ENCODE measurements at places on chromosomes 7 and 10.

- no peak for DNase-seq
These were observed 47.5 kb downstream of the WIPF3 start for GRCh38 chr7:29853789-29854188.

DNA sequence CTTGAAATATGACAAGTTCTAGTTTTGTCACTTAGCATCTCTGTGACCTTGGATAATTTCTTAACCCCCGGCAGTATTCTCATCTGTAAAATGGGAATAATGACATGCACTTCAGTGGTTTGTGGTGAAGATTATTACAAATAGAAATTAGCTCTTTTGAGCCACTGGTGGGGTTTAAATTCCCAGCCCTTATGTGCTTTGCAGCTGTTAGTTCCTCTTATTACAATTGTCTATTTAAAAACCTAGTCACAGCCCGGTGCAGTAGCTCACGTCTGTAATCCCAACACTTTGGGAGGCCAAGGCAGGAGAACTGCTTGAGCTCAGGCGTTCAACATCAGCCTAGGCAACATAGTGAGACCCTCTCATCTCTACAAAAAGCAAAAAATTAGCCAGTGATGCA lies 30.1 kb downstream of the CAV1 start:
- DNase-seq: no peak

- DNase-seq: no peak
These were observed 85.9 kb downstream of the LSMEM1 start for GRCh38 chr7:112566442-112567324.

DNA sequence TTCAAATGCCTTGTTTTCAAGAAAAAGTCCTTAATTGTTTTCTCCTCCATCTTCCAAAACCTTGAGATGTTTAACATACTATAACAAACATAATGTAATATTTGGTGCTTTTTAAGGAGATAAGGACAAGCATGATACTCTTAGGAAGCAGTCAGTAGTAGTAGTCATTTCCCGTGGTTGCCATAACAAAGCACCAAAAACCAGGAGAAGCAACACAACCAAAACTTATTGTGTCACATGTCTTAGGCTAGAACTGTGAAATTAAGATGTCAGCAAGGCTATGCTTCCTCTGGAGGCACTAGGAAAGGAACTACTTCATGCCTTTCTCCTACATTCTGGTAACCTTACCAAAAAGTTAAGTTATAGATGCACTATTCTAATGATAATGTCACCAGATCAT lies 106.8 kb downstream of the MBL2 start:
- DNase-seq: no peak

GRCh38 chr7:47509571-47509970 lies 72.3 kb downstream of the TNS3 start:
- no peak for DNase-seq

- no peak for DNase-seq
These were observed 1.1 kb upstream of the HOXA13 start for GRCh38 chr7:27200761-27201579.

DNA sequence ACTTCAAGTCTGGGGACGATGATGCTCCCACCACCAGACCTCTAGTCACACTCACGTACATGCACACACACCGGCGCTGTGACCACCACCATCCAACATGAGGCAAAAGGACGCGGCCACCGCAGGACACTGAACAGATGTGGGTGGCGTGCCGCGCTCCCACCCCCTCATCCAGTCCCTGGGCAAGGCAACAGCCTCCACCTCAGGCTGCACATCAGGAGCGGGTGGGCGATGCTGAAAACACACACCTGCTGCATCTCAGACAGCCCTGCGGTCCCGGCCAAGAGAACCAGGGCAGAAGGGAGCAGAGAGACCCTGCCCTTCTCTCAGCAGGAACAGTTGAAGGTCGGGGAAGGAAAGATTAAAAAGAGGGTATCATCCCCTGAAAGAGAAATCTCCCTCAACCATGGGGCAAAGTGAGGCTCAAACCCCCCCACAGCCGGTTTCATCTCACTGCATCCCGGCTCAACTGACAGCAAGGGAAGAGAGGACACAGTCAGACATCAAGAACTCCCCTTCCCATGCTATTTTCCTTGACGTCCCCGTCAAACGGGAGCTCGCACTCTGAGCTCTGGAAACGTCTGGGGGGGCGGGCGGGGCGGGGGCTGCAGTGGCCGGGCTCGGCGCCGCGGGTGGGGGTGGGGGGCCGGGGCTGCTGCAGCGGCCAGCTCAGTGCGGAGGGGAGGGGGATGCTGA lies 1.1 kb downstream of the CAMK2G start:
- no peak for DNase-seq

GRCh38 chr10:28199941-28200340 lies 102.9 kb downstream of the MPP7 start:
- no peak for DNase-seq

DNA sequence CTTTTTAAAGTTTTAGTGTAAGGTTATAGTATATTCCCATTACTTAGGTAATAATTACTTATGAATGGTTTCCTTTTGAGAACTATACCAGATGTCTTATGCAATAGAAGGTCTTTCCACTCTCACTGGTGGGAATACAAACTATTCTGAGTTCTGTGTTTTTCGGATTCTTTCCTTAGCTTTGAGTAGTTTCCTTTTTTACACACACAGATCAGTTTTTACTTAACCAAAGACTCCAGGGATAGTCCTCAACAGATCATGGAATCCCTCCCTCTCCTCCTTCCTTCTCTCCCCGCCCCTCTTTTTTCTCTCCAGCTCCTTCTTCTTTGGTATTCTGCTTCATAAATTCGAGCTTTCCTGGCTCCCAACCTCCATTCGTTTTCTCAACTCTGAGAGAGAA lies 13.3 kb downstream of the COPG2 start:
- DNase-seq: no peak

DNA sequence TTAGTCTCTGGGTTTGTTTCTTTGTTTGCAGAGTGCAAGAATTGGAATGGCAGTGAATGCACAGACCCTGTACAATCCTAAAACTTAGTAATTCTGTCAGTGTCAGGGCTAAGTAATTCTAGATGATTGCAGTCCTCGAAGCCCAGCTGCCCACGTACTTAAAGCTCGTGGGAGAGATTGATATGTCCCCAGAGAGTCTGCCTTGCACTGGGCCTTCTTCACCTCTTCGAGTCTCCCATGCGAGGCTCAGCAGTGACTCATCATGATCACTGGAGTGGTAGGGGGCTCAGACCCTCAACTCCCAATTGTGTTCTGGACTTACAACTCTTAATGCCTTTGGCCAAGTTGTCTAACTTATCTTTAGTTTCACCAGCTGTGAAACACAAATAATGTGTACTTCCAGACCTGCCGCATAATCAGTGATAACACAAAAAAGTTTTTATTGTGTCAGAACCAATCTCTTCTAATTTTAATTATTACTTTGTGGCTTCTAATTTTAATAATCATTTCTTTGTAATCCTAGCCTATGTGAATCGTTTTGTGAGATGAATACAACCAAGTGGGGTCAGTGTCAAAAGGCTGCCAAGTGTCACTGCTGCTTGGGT lies 345.6 kb upstream of the LRGUK start:
- no peak for DNase-seq

DNA sequence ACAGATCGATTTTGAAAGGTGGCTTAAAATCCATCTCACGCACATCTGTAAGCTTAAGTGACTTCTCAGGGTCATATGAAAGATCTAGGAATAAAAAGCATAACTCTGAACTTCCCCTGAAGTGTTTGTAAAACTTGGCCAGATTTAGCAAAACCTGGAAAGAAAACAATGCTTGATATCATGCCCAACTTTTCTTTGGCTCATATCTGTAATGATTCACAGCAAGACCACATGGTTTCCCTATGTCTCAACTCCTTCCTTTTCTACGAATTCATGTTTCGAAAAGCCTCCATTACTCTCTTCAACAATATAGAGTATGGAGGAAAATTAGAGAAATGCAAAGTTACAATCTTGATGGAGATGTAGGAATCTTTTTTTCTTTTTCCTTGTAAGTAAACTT lies 20.1 kb upstream of the CABCOCO1 start:
- DNase-seq: no peak

GRCh38 chr7:87475359-87476178 lies at the start of gene ABCB4:
Gene ABCB4, minus strand, starts transcription at chr7:87475680. Its CDS starts 215 bp downstream, at chr7:87475465.
- no peak for DNase-seq

- no peak for DNase-seq
These were observed 6.9 kb downstream of the MMD2 start for GRCh38 chr7:4951903-4952636.

GRCh38 chr10:103671126-103671895 lies 177.8 kb downstream of the NEURL1 start:
- no peak for DNase-seq

All from breast epithelium (tissue), 4 donors.